ENCODE measurements at places on chromosomes 4 and X. TPM values are rescaled to one million over a fixed set of nuclear protein-coding genes. Genes with fewer than 3 reads are reported as not detected.

GRCh38 chr4:121594796-121595526, 101.8 kb downstream of the ANXA5 start:
- no peak for DNase-seq
- no peak overlapping the region for H3K4me3 ChIP-seq
- no peak overlapping the region for H3K27ac ChIP-seq
- H3K36me3 ChIP-seq = no peaks in the 10 kb centered on the region
- no peaks in the 10 kb centered on the region for H3K27me3 ChIP-seq

Gene CCDC120
- total RNA-seq = 4.1 TPM

DNA sequence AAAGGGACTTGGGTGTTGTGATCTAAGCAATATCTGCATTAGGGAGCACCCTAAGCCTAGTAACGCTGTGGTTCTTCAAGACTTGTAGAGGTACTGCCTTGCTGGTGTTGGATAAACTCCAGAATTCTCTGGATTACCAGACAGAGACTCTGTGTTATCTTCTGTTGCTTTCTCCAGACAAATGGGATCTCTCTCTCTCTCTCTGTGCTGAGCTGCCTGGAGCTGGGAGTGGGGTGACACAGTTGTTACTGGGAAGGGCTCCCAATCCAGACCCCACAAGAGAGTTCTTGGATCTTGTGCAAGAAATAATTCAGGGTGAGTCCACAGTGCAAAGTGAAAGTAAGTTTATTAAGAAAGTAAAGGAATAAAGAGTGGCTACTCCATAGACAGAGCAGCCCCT, 48.8 kb downstream of the MCUB start:
- no peaks in the 10 kb centered on the region for H3K27me3 ChIP-seq
- H3K4me3 ChIP-seq = no peak overlapping the region
- no peaks in the 10 kb centered on the region for H3K4me1 ChIP-seq
- H3K36me3 ChIP-seq = peaks cover 2% of the 10 kb centered on the region

DNA sequence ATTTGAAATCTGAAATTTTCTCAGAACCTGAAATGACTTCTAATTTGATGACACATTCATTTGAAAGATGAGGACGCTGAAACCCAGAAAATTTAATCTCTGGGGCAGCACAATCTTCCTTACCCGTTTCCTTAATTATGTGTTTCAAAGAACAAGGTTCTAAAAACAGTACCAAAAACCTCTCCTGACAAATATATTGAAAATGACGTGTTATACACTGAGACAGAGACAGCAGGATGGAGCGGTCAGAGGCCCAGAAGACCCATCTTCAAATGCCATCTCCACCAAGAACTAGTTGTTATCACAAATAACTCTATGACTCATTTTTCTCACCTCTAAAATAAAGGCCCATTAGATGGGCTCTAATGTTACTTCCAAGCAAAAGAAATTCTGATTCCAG, 177.3 kb downstream of the NSUN7 start:
- H3K36me3 ChIP-seq = no peaks in the 10 kb centered on the region
- H3K27me3 ChIP-seq = no peaks in the 10 kb centered on the region
- no peak for DNase-seq
- H3K4me3 ChIP-seq = no peak overlapping the region
- no peaks in the 10 kb centered on the region for H3K4me1 ChIP-seq

DNA sequence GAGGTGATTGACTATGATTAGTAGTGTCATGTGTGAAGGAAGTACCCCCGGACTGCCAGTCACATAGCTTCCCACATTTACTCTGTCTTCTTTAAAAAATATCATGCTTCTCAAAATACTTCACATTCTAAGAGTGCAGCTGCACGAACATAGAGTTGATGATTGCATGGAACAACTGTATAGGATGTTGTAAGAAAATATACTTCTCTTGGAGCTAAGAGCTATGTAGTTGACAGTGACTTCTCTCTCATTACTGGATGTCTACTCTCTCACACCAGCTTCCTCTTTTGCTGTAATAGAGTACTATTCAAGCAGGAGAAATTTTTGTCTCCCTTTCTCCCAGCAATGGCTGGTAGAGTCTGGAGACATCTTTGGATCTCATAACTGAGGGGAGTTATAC, 99.4 kb upstream of the PUDP start:
- DNase-seq = no peak
- H3K27ac ChIP-seq = no peak overlapping the region
- H3K4me3 ChIP-seq = no peak overlapping the region
- H3K4me1 ChIP-seq = peaks cover 13% of the 10 kb centered on the region
- H3K27me3 ChIP-seq = no peaks in the 10 kb centered on the region

DNA sequence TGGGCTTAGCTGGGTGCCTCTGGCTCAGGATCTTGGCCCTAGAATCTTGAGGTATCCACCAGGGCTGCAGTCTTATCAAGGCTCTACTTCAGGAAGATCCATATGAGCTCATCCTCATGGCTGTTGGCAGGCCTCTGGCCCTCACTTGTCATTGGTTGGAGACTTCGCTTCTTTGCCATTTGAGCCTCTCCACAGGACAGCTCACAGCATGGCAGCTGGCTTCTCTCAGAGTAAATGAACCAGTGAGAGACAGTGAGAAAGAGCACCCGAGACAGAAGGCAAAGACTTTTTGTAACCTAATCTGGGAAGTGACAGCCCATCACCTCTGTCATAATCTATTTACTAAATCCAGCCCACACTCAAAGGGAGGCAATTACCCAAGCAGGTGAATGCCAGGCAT, 236.8 kb downstream of the GPAT3 start:
- no peak overlapping the region for H3K4me3 ChIP-seq
- DNase-seq = no peak
- no peaks in the 10 kb centered on the region for H3K36me3 ChIP-seq
- no peak overlapping the region for H3K27ac ChIP-seq
- no peaks in the 10 kb centered on the region for H3K4me1 ChIP-seq

DNA sequence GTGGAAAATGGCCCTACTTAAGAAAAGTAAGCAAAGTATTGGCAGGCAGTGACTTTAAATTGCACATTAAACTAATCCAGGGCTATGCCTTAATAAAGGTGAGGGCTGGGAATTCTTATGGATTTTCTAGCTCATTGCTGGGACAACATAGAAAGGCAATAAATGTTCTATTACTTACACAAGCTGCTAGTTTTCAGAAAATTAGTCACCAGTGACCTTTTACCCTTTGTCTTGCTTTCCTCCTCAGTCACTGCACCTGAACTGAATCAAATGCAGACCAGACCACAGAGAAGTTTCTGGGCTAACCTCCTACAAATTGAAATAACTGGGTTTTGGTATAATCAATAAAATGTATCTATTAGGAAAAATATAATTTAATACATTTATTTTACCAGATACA, 694.4 kb upstream of the FAM241A start:
- H3K4me3 ChIP-seq = no peak overlapping the region
- H3K27me3 ChIP-seq = no peaks in the 10 kb centered on the region
- no peak overlapping the region for H3K27ac ChIP-seq
- no peaks in the 10 kb centered on the region for H3K36me3 ChIP-seq

Gene VCX3A
- not detected for total RNA-seq

GRCh38 chr4:26086621-26087441, 172.8 kb downstream of the SMIM20 start:
- no peak overlapping the region for H3K27ac ChIP-seq
- no peak for DNase-seq
- H3K36me3 ChIP-seq = no peaks in the 10 kb centered on the region

DNA sequence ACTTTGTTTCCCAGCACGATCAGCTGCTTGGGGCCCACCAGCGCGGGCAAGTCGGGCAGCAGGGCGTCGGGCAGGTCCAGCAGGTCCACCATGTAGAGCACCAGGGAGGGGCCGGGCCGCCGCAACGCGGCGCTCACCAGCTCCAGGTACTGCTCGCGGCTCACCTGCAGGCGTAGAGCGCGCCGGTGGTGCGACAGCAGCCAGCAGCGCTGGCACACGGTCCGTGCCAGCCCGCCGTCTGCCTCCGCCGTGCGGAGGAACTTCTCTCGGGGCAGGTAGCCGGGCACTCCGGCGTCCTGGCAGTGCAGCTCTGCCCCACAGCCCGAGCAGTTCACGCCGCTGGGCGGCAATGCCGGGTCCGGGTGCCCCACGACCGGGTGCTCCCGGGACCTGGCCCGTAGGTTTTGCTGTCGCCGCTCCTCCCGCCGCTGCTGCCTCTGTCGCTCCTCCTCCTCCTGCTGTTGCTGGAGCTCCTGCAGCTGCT, 527 bp downstream of the NOA1 start:
- H3K4me3 ChIP-seq = peak overlapping the region; percentile 86
- no peaks in the 10 kb centered on the region for H3K27me3 ChIP-seq
- no peak for DNase-seq
- H3K4me1 ChIP-seq = peaks cover 4% of the 10 kb centered on the region

Gene HHIP
- total RNA-seq = 0.38 TPM
